ENCODE measurements at places on chromosomes 4 and X.

DNA sequence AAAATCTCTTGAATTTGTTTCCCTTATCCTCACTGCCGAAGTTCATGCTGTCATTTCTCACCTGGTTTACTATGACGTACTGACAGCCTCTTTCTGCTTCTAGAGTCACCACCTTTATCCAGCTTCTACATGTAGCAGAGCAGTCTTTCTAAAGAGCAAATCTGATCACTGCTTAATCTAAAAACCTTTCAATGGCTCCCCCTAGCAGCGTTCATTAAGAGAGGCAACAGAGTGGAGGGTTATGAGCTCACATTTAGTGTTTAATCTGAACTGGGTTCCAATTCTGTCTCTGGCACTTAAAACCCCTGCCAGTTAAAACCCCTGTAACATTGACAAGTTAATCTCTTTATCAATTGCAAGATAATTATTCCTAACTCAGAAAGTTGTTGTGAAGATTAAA is 4.4 kb downstream of the RBPJ start:
- no peak for DNase-seq

DNA sequence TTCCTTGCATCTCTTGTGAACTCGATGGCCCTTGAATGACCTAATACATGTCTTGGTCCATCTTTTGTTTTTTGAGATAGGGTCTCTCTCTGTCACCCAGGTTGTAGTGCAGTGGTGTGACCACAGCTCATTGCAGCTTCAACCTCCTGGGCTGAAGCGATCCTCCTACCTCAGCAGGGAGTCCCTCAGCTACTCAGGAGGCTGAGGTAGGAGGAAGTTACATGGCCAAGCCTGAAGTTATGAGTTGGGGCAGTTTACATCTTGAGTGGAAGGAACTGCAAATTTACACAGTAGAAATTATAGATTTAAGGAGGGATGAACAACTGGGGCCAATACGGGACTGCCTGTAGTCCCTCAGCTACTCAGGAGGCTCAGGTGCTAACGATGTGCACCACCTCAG is 97.2 kb upstream of the METTL14 start:
- no peak for DNase-seq

- DNase-seq: no peak
Measured at GRCh38 chrX:30824275-30824674, 64.8 kb downstream of the TAB3 start.

DNA sequence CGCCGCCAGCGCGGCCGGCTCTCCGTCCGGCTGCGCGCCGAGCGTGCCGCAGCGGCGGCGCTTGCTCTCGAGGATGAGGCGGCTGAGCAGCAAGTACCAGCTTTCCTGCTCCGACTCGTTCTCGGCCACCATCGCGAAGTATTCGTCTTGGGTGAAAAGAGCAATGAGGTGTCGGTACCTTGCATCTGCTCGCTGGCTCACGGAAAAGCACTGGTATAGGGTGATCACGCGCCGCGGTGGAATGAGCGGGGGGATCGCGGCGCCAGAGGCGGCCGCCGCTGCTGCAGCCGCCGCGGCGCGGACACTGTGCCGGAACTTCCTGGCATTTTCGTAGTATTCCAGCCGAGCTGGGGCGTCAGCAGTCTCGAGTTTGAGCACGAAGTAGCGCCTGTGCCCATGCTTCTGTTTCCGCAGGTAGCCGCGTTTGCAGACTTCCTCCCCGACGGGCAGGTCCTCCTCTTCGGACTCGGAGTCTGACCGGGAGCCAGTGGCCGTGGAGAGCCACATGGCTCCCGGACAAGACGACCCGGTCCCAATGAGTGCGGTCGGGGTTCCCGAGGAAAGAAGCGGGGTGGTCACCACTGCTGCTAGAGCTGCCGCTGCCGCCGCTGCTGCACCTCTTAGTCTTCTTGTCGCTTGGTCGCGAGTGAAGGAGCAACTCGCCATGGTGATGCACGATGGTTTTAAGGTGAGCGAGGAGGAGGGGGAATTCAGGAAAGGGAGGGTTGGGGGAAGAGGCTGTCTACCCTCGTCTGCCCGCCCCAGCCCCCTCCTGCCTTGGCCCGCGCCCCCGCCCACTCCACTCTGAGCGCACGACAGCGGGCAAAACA is 469 bp downstream of the IRS4 start:
- peak; percentile 7 for DNase-seq

GRCh38 chrX:39731735-39732134 is 366.0 kb downstream of the BCOR start:
- DNase-seq: no peak

DNA sequence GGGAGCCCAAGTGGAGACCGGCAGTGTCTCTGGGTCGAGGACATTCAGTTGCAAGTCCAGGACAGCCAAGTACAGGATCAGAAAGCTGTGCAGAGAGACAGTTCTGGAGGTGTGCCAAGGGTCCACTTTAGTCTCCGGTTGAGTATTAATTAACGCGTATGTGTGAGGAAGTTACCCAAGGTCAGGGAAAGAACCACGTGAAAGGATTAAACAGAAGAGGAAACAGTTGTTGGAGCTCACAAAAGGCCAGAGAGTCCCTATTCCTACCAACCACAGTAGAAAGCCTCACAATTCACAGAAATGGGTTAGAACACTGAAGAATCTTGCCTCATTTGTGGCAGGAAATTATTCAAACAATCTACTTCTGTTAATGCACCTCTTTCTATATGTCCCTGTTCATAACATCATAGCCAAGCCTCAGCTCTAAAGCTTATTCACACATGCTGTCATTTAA is 17.9 kb upstream of the NSUN7 start:
- no peak for DNase-seq

Data from nucleus accumbens (tissue), 56 donors.